ENCODE measurements at places on chromosomes 5 and 9.
A peak's percentile ranks its signal among the peaks of the same experiment; 100 is the strongest.

GRCh38 chr9:76562511-76562911, 103.5 kb downstream of the GCNT1 start:
- DNase-seq, result peak; percentile 69

- peak; percentile 37 for DNase-seq
Observed at GRCh38 chr5:98050583-98050982, 722.9 kb upstream of the RGMB start.

- no peak for DNase-seq
Observed at GRCh38 chr9:132978451-132979131, at the start of gene GFI1B. Gene GFI1B (plus strand): TSS chr9:132978694. CDS start chr9:132986679, 7,985 bp downstream.

- DNase-seq, result peak; percentile 97
Observed at GRCh38 chr9:129482521-129483414, 138.1 kb downstream of the C9orf50 start.

- no peak for DNase-seq
Observed at GRCh38 chr9:94449486-94449885, 105.4 kb upstream of the PCAT7 start.

DNA sequence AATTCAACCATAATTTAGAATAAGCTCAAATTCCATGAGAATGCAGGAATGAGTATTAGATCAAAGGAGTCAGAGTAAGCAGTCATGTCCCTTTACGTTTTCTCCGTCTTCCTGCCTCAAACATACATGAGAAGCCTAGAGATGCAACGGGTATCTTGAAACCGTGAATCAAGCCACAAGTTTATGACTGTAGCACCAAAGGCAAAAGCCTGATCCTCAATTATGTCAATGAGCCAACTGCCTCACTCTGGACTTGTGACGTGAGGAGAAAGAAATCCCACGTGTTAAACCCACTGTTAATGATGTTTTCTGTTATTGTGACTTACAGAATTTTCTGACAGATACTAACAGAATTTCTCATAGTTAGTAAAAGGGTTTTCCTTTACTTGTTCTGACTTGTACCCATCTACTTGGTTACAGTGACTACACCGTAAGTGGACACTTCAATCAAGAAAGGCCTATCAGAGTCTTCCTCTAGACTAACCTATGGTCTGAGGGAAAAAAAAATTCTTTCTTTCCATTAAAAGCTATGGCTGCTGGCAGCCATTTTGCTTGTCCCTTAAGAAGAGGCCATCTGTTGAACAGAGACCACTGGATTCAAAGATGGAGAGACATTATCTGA, 35.3 kb upstream of the HK3 start:
- no peak for DNase-seq

- DNase-seq, result no peak
Observed at GRCh38 chr9:16370647-16371046, 499.8 kb downstream of the BNC2 start.

DNA sequence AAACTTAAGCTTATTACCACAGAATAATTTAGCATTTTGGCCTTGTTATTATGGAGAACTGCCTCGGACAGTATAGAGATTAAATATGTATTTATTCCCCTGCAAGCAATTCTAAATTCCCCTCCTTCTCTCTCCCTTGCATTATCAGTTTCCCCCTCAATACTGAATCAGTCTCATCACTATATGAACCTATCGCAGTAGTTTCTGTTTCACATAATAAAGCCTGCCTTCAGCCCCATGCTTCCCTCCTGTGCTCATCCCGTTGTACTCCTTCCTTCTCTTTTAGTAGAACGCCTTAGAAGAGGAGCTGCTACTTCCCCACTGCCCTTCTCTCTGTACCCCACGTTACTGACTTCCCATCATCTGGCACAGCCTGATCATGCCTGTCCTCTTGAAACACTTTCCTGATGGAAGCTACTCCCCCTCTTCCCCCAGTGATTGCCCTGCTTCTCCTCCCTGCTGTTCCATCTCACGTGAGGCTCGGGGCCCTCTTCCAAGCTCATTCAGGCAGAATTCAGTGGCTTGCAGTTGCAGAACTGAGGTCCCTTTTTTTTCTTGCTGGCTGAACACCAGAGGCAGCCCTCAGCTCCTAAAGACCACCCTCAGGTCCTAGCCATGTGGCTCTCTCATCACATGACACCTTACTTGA, 93.4 kb downstream of the PPIC start:
- no peak for DNase-seq

DNA sequence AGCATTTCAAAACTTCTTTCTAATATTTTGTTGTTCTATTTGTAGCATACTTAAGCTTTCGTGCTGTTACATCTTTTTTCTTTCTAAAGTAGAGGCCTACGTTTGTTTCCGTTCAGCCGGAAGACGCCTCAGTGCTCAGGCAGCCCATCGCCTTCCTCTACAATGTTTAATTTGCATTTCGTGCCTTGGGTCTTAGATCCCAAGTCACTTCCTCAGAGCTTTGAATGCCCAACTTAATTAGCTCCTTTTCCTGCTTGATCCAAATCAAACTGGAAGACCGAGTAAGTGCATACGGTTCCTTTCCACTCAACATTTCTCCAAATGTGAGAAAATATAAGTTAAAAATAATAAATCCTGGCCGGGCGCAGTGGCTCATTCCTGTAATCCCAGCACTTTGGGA, 43.2 kb downstream of the MRPL36 start:
- no peak for DNase-seq
